ENCODE measurements at places on chromosomes 2 and 18. TPM values are rescaled to one million over a fixed set of nuclear protein-coding genes. Genes with fewer than 3 reads are reported as not detected.

DNA sequence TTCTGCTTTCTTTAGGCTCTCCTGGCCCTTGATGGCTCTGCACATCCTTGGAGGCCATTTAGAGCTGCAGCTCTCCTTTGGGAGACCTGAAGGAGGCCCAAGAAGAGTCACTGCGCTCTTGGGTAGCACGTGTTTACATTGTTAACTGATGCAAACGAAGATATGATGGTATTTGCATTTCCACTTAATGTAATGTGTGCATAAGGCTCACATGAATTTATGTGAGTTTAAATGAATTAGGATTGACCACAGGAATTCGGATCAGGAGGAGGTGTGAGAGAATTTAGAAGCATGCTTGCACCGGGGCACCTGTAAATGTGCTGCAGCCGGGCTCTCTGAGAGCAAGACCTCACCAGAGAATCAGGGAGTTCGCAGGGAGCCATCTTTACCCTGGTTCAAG lies 7.5 kb downstream of the SH3RF3 start:
- no peak overlapping the region for H3K27ac ChIP-seq
- DNase-seq: no peak
- H3K27me3 ChIP-seq: no peaks in the 10 kb centered on the region
- no peak overlapping the region for H3K4me3 ChIP-seq
- H3K36me3 ChIP-seq: no peaks in the 10 kb centered on the region

DNA sequence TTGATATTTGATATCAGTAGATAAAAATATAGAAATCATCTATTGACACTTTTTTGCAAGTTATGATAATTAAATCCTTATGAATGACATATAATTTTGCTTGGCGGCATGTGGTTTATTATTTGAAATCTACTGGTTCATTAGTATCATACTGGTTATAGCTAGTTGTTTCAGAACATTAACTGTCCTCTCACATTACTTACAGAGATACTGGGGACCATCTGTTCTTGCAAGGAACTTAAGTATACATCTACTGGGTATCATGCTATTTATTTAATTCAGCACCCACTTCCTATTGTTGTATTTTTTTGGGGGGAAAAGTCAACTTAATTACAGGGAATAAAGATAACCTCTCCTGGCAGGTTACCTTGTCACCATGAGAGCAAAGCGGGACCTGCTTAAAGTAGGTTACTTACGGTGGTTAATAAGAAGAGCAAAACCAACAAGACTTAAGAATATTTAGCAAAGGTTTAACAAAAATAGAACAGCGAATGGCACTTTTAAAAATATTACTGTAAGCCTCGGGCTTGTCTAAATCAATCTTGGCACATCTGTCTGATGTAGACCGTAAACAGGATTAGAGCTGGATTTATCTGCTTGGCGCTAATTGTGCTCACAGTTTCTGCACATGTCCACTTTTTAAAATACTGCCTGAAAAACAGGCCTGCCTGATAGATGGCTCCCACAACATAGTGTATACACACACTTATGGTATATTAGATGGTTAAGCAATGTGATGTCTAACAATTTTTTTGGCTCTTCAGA lies 41.8 kb downstream of the CERKL start:
- no peaks in the 10 kb centered on the region for H3K36me3 ChIP-seq
- H3K4me1 ChIP-seq: no peaks in the 10 kb centered on the region
- no peak overlapping the region for H3K27ac ChIP-seq
- no peaks in the 10 kb centered on the region for H3K27me3 ChIP-seq
- no peak for DNase-seq

DNA sequence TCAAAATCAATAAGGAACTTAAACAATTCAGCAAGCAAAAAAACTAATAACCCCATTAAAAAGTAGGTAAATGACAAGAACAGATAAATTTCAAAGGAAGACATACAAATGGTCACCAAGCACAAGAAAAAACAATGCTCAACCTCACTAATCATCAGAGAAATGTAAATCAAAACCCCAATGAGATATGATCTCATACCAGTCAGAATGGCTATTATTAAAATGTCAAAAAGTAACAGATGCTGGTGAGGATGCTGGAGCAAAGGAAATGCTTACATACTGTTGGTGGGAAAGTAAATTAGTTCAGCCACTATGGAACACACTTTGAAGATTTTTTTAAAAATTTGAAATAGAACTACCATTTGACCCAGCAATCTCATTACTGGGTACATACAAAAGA lies 538.0 kb downstream of the TMX3 start:
- no peak for DNase-seq
- H3K4me1 ChIP-seq: no peaks in the 10 kb centered on the region
- H3K36me3 ChIP-seq: no peaks in the 10 kb centered on the region
- H3K27me3 ChIP-seq: no peaks in the 10 kb centered on the region

Gene RAD51AP2
- total RNA-seq: not detected

DNA sequence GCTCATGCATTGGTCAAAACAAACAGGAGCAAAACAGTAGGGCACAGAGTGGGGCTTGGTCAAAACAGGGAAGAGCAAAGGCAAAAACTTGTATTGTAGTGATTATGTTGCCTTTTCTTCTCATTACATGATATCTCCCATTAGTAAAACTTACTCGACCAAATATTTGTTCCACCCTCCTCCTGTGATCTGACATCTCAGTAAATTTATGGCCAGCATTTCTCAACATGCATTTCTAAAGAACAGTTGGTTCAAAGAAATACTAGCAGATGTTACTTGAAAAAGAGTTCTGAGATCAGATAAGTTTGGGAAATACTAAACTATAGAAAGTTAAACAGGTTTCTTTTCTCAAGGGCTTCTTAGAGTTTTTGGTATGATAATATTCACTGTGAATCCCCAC lies 423.1 kb downstream of the FIGN start:
- H3K27me3 ChIP-seq: no peaks in the 10 kb centered on the region
- no peak for DNase-seq
- no peak overlapping the region for H3K4me3 ChIP-seq

Gene SCN2A
- not detected for total RNA-seq
